ENCODE measurements at places on chromosomes 2 and 18.

DNA sequence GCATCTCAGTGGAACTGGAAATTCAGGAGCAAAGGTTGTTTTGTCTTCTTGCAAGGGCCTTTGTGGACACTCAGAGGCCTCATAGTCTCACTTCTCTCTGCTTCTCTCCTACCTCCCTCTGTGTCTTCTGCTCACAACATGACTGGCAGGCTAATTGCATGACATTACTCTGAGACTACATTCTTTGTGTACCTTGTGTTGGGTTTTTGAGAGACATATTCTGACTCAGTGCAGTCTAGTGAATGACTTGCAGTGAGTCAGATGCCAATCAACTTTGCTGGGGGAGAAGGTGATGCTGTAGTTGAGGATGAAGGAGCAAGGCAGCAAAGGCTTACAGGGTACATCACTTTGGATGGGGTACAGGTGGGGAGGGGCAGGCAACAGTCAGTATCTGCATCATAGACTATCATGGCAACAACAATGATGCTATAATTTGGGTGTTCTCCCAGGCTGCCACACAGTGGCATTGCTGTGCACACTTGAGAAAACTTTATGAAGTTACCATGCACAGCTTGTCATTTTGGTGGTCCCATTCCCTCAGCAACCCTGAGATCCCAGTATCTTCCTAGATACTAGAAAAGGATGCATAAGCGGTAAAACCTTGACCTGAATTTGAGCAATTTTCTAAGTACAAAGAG is 69.3 kb upstream of the SLC16A14 start:
- DNase-seq: peak; percentile 23

DNA sequence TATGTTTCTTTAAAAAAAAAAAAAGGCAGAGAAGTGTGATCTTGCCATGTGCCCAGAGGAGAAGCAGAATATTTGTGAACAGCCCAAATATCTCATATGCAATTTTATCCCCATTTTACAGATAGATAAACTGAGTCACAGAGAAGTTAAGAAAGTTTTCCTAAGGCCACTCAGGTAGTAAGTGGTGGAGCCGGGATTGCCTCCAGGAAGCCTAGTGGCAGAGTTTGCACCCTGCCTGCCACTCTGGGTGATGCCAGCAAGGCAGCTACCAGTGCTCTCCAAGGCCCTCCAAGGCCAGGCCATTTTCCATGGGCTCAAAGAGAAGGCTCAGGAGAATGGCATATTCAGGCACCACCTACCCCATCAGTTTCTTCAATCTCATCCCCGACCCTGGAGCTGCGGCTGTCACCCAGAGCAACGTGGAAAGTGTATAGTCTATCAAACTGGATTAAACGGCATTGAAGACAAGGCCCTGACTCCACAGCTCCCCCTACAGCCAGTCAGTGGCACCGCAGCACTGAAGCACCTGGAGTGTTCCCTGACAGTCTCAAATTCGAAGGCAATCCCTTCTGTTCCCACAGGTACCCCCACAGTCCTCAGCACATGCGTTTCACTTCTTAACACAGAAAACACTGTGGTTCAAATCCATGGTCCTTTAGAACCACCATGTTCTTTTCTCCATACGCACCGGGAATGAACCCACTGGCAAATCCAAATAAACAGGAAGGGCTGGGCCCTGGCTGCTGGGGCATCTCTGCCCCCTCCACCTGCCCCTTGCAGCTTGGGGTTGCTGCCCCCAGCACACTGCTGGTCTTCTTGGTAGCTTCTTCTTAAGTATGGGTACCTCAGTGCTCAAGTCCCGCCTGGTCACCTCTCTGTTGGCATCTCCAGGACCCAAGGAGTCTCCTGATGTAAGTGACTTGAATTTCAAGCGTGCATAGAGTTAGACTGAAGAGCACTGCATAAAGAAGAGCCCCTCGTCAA is 175.3 kb downstream of the INHBB start:
- no peak for DNase-seq

GRCh38 chr2:182933629-182934028 is 67.2 kb upstream of the FRZB start:
- DNase-seq: no peak

DNA sequence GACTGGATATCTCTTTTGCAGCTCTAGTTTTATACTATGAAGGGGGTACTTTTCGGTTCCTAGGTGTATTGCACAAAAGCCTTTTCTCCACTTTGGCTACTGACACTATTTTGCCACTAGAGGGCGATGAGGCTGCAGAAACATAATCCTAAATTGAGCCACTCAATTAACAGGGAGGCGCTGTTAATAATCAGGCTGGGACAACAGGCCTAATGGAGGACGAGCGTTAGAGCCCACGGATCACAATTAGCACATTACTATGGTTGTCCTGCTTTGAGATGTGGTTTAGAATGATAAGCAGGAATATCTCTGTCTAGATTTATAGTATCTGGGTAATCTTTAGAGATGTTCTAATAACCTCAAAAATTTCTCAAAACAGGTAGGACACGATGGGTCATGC is 62.2 kb upstream of the PMAIP1 start:
- peak; percentile 46 for DNase-seq
